Stomach (tissue), 19 donors: ENCODE measurements at places on chromosomes 5 and 9. TPM values are rescaled to one million over a fixed set of nuclear protein-coding genes. Genes with fewer than 3 reads are reported as not detected.
A peak's percentile ranks its signal among the peaks of the same experiment; 100 is the strongest.

DNA sequence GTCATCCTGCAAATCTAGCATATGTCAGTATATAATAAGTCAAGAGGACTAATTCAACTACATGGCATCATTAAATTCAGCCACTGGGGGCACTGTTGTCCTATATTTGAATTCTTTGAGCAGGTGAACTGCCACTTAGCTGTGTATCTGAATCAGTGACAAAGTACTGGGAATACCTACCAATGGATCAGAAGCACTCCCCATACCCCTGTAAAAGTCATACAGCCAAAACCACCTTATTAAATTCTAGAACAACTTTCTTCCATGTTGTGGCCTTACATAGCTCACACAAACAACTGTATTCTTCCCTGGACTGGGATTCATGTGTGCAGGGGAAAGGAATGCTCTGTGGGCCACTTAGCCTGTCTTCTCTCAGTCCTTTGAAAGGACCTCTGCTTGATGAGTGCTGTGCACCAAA is 57.4 kb upstream of the PLPP6 start:
- peaks cover 28% of the 10 kb centered on the region for H3K36me3 ChIP-seq
- peak; percentile 89 for DNase-seq
- H3K27ac ChIP-seq: no peak overlapping the region

DNA sequence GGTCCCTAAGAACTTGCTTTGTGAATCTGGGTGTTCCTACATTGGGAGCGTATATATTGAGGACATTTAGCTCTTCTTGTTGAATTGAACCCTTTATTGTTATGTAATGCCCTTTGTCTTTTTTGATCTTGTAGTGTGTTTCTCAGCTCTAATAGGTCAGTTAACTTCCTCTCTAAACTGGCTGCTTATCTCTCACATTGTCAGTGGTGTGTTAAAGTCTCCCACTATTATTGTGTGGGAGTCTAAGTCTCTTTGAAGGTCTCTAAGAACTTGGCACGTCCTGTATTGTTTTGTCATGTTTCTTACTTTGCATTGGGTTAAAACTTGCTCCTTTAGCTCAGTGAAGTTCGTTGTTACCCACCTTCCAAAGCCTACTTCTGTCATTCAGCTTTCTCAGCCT is 36.2 kb downstream of the RIC1 start:
- no peak for DNase-seq
- H3K36me3 ChIP-seq: peaks cover 17% of the 10 kb centered on the region
- no peaks in the 10 kb centered on the region for H3K4me1 ChIP-seq
- no peaks in the 10 kb centered on the region for H3K27me3 ChIP-seq

The SLC35A4 gene
- 22.9 TPM for total RNA-seq

DNA sequence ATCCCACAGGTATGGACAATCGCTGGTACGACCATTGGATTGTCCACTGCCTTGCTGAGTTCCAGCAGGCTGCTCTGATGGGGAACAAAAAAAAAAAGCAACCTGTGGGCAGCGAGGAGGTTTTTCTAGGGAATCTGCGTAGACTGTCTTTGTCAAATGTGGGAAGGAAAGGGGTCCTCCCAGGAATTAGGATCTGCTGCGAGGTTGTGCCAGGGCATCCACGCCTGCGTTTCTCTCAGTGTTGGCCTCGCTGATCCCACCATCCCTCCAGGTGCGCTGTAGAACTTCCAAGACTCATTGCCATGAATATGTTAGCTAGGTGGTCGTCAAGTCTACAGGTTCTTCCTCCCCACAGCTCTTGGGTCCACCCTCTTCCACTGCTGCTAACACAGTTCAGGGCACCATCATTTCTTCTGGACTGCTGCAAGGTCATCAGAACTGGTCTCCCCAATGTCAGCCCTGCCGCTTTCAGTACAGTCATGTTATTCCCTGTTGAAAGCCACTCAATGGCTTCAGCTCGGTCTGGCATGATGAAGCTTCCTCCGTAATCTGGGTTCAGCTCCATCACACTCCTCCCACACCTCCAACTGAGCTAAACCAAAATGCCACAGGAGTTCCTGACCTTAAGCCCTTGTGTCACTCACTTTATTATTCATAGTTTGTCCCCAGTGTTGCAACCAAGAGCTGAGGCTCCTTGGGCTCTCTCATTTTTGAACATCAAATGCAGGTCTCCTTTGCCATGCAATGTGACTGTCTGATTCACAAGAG is 79.5 kb upstream of the DMRT1 start:
- H3K4me3 ChIP-seq: no peak overlapping the region
- no peak for DNase-seq
- no peaks in the 10 kb centered on the region for H3K36me3 ChIP-seq
- no peak overlapping the region for H3K27ac ChIP-seq
- H3K4me1 ChIP-seq: peaks cover 27% of the 10 kb centered on the region

DNA sequence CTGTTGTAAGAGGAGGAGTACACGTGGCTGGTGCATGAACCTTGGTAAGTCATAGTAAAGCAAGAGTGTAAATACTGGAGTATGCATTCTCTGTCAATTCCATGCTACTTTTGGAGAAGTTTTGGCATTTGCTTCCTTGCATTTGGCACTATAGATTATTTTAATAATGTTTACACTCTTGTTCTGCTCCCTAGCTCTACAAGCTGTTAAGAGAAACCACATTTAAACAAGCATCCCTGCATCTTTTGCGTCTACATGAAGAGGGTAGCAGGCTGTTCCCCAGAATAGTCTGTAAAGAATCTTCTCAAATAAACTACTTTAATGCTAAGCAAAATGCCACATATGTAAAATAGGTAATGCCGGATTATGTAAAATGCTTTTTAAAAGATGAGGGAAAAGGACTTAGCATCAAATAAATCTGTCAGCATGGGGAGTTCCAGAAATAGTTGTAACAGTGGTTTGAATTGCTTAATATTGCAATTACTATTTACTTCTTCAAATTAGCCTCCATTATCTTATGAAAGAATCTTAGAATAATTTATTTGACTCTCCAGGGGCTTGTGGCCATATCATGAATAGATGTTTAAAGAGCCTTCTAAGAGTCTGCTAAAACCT is 2127.3 kb upstream of the WWC1 start:
- no peaks in the 10 kb centered on the region for H3K36me3 ChIP-seq
- no peaks in the 10 kb centered on the region for H3K4me1 ChIP-seq
- no peaks in the 10 kb centered on the region for H3K27me3 ChIP-seq
- no peak for DNase-seq
- H3K27ac ChIP-seq: no peak overlapping the region

The NIM1K gene
- total RNA-seq: 3.5 TPM

The LECT2 gene
- not detected for total RNA-seq

- no peaks in the 10 kb centered on the region for H3K27me3 ChIP-seq
- H3K36me3 ChIP-seq: peaks cover 30% of the 10 kb centered on the region
- no peak for DNase-seq
These were observed 6.3 kb downstream of the C5orf15 start for GRCh38 chr5:133962131-133962530.

The DMGDH gene
- total RNA-seq: 1.8 TPM

The SPINK4 gene
- not detected for total RNA-seq

The ZNG1F gene
- 16.5 TPM for total RNA-seq

DNA sequence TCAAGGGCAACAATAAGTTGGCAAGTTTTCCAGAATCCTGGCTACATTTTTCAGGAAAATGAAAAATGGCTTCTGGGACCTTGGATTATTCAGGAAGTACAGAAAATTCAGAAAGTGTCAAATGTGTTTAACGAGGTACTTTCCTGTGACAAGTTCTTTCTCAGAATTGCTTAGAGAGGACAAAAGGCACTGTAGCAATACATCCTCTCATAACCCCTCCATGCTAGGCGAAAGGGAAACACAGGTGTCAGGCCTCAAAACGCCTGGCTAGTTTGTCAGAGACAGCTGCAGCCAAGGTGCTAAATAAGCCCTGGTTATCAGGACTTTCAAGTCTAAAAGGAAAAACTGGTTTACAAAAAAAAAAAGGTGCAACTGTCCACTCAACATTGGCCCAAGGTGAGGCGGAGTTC is 115.2 kb downstream of the GNAQ start:
- DNase-seq: peak; percentile 37
- H3K36me3 ChIP-seq: peaks cover 27% of the 10 kb centered on the region
- H3K27ac ChIP-seq: no peak overlapping the region
- no peak overlapping the region for H3K4me3 ChIP-seq

The CDKN2A gene
- total RNA-seq: not detected

The EFNA5 gene
- total RNA-seq: 0.29 TPM

The UBQLN1 gene
- total RNA-seq: 124 TPM
